ENCODE measurements at places on chromosomes 13 and 19.

GRCh38 chr13:39682310-39682709, 26.8 kb downstream of the COG6 start:
- no peak for DNase-seq

DNA sequence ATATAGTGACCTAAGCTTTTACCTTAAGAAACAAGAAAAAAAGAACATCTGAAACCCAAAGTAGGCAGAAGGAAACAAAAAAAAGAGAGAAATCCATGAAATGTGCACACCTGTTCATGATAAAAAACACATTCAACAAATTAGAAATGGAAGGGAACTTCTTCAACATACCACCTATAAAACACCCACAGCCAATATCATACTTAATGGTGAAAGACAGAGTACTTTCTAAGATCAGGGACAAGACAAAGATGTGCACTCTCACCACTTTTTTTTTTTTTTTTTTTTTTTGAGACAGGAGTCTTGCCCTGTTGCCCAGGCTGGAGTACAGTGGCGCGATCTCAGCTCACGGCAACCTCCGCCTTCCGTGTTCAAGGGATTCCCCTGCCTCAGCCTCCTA, 29.2 kb downstream of the ZNF45 start:
- DNase-seq = no peak

- DNase-seq = no peak
These were observed 555 bp downstream of the SAMD4B start for GRCh38 chr19:39342647-39343305.

DNA sequence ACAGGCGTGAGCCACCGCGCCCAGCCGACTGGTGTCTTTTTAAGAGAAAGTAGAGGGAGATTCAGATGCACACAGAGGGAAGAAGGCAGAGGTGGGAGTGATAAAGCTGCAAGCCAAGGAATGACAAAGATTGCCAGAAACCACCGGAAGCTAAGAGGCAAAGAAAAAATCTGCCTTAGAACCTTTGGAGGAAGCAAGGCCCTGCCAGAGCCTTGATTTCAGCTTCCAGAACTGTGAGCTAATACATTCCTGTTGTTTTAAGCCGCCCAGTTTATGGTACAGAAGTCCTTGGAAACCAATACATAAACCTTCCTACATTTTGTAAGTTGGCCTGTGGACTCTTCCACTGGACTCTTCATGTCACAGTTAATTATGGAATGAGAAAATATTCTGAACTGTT, 71.7 kb upstream of the SOX21 start:
- DNase-seq = no peak

DNA sequence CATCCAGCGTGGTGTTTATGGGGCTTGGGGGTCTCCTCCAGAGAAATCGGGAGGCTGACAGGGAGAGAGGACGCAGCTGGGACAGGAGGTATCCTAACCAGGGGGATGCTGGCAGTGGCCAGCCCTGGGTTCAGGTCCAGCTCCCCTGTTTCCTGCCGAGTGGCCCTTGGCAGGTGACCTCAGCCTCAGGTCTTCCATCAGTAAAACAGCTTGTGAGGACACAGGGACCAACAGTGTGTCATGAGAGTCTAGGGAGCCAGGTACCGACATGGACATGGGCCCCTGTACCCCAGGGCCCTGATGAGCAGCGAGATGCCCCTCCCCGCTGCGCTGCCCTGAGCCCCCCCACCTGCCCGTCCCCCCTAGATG, 19.6 kb downstream of the EVI5L start:
- no peak for DNase-seq

DNA sequence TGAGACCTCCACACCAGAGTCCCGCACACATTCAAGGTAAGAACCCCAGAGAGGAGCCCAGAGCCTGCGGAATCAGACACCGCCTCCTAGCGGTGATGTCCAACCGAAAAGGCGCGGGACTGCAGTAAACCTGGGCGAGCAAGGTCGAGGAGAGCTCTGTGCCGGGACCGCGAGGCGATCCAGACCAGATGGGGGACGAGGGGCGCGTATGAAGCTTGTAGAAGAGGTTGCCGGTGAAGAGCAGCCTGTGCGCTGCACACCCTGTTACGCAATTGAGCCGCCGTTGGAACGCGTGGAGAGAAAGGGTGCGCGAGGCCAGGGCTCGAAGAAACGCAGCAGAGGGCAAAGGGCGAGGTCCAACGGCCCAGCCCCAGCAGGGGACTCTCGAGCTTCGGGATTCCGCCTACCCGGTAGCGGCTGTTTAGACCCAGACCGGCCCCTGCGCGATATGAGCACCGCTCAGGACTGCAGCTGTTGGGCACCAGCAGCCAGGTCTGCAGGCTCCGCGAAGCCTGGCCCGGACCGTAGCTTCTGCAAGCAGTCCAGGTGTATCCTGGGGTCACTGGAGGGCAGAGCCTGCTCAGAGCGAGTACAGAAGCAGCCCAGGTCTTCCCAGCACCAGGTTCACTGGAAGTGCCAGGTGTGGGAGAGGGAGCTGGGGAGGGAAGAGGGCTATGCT, 65.9 kb upstream of the ZNF599 start:
- peak; percentile 16 for DNase-seq

DNA sequence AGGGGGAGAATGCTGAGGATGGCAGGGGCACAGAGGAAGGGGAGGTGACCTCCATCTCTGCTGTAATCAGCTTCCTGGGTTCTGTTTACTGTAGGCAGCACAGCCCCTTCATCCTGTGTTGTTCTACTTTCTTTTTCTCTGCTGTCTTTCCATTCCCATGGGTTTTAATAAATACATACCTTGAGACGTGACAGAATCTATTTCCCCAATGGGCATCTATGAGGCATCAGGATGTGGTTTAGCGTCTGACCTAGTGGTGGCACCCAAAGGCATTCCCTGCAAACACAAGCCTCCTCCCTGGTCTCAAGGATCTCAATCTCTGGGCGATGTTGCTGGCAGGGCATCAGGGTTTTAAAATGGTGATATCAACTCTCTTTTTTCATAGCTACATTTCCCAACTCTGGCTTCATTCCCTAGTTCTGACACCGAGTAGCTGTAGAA, 60.8 kb downstream of the ALOX5AP start:
- peak; percentile 18 for DNase-seq

GRCh38 chr13:46953941-46954340, 57.1 kb upstream of the HTR2A start:
- DNase-seq = no peak

DNA sequence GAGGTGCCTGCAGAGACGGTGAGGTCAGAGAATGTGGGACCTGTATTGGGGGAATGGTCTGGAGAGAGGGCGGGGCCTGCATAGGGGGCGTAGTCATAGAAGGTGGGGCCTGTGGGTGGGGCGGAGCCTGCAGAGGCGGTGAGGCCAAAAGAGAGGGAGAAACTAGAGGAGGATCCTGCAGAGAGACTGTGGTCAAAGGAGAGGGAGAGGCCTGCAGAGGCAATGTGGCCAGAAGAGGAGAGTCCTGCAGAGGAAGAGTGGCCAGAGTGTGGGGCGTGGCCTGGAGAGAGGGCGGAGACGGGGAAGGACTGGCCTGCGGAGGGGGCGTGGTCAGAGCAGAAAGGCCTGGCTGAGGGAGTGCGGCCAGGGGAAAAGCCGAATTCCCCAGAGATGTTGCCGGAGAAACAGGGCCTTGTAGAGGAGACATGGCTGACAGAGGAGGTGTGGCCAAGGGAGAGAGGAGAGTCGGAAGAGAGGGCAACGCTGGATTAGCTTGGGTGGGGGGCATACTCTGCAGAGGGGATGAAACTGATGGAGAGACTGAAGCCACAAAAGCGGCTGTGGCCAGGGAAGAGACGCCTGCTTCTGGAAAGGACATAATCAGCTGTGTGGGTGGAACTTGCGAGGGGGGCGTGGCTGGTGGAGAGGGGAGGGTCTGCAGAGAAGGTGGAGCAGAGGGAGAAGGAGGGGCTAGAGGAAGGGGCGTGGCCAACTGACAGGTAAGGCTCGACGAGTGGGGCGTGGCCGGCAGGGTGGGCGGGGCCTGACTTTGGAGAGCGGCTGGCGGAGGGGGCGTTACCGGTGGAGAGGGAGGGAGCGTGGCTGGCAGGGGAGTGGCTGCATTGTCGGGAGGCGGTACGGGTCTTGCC, 2.5 kb downstream of the PRR36 start:
- DNase-seq = peak; percentile 87

- no peak for DNase-seq
These were observed 454.5 kb downstream of the SUCLA2 start for GRCh38 chr13:47546391-47547225.

DNA sequence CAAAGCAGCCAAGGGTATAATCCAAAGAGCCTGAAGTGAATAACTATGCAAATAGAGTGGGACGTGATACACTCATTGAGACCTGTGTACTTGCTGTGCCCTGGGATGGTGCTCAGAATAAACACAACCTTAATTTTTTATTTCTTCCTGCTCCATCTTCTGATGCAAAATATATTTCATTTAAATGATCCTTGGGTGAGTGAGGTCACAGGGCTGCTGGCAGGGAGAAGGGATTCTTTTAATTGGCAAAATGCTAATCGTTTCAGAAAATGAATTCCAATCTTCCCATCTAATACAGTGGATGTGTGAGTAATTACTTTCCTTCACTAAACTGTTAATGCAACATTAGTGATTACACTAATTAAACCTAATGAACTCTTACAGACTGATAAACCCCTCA, 63.5 kb downstream of the SIAH3 start:
- DNase-seq = no peak

DNA sequence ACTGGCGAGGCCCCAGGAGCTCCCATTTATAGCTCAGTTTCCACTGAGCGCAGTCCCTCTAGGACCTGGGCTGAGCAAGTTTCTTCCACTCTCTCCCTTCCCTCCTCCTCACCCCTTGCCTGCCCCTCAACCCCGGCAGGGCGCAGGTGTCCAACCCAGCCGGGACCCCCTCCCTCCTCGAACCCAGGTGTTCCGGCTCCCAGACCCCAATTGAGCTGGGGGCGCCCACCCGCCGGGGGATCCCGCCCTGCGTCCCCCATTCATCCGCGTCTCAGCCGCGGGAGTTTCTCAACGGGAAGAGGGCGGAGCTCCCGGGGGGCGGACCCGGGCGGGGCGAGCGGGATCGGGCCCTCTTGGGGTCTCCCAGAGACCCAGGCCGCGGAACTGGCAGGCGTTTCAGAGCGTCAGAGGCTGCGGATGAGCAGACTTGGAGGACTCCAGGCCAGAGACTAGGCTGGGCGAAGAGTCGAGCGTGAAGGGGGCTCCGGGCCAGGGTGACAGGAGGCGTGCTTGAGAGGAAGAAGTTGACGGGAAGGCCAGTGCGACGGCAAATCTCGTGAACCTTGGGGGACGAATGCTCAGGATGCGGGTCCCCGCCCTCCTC, at the start of gene KIRREL2:
TSS of gene KIRREL2 (plus strand) at position 366 of the 604 bp plus-strand sequence. CDS start at position 575, 209 bp downstream.
- peak; percentile 37 for DNase-seq

- DNase-seq = no peak
These were observed 216.7 kb downstream of the ATP8A2 start for GRCh38 chr13:25588336-25589060.

DNA sequence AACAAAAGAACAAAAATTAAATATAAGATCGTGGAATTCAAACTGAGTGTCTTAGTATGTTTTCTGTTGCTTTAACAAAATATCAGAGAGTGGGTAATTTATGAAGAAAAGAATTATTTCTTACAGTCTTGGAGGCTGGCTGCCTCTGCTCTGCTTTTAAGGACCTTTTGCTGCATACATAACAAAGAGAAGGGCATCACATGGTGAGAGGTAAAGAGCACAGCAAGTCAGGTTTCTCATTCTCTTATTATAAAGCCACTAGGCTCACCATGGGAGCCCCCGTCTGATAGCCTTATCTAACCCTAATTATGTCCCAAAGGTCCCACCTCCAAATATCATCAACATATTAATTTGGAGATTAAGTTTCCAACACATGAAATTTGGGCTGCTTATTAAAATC, 231.3 kb downstream of the SLITRK6 start:
- no peak for DNase-seq

DNA sequence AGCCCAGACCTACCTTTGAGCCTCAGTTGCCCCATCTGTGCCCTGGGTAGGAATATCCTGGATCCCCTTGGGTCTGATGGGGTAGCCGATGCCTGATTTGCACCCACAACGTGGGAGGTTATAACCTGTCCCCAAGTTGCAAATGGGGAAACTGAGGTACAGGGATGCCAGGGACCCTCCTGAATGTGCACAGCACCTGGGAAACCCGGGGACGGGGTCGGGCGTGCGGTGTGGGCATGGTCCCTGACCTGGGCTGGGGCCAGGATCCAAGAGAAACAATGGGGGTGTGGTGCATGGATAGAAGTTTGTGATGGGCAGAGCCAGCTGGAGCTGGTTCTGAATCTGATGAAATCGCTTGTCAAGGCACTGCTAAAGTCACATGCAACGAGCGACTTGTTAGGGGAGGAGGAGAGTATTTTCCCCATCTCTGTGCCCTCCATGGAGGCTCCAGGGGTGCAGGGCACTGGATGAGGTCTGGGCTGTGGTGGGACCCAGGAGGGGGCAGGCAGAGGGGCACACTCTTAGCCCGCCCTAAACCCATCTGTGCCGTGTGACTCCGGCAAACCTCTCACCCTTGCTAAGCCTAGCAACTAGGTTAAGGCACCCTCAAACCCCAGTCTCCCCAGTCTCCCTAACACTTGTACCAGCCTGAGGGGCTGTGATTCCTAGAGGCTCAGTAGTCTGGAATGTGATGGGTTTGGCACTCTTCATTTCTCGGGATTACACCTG, 749 bp downstream of the GDF15 start:
- DNase-seq = no peak

GRCh38 chr19:43765109-43765876, 10.5 kb upstream of the SMG9 start:
- DNase-seq = peak; percentile 92

DNA sequence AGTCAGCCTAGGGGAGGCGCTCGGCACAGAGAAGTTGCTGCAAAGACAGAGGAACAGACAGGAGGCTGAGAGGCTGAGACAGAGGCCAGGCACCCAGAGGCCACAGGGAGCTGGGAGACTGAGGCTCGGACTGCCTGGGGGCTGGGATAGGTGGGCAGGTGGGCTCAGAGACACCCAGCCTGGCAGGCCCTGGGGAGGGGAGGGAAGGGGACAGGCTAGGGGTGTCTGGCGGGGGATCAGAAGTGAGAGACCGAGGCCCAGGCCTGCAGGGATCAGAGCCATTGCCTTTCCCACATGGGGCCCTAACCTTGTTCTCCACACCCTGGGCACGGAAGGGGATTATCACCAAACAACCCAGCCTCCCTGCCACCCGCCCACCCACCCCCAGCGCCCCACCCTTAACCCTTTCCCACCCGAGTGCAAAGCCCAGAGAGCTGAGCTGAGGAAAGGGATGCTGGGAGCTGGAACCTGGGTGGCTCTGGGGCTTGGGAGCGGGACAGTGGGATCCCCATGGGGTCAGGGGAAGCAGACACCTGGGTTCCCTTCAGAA, 1.3 kb downstream of the NTN5 start:
- no peak for DNase-seq

GRCh38 chr13:109166804-109167203, 537.4 kb downstream of the MYO16 start:
- DNase-seq = no peak

- no peak for DNase-seq
These were observed 1077.3 kb upstream of the MIR17HG start for GRCh38 chr13:90270226-90270625.

GRCh38 chr13:105928048-105928447, 607.4 kb downstream of the EFNB2 start:
- DNase-seq = no peak

DNA sequence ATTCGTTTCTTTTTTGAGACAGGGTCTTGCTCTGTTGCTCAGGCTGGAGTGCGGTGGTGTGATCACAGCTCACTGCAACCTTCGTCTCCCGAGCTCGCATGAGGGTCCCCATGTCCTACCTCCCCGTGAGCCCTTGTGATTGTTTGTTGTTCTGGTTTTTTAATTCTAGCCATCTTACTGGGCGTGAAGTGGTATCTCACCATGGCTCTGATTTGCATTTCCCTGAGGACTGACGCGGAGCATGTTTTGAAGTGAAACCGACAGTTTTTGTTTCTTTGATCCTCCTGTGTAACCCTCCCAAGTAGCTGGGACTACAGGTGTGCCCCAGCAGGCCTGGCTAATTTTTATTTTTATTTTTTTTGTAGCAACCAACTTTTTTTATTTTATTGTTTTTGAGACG, 21.7 kb downstream of the GNG7 start:
- no peak for DNase-seq
